Epithelial cell of proximal tubule (primary cell): ENCODE measurements at places on chromosomes 13 and 19.

DNA sequence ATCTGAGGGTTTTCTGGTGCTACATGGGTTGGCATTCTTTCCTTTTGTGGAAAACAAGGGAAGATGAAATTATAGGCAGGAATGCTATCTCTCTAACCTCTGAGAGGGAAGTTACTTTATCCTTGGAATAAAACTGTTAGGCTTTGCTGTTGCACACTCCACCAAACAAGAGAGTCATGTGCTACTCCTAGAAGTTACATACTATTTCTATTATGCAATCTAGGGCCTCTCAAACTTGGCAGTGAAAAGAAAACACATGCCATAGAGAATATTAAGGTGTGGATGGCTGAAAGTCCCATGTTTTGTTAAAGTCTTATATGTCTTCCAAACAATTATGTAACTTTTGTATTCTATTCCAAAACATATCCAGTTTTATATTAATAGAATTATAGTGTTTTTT, 367.9 kb downstream of the SLC7A1 start:
- DNase-seq = no peak

DNA sequence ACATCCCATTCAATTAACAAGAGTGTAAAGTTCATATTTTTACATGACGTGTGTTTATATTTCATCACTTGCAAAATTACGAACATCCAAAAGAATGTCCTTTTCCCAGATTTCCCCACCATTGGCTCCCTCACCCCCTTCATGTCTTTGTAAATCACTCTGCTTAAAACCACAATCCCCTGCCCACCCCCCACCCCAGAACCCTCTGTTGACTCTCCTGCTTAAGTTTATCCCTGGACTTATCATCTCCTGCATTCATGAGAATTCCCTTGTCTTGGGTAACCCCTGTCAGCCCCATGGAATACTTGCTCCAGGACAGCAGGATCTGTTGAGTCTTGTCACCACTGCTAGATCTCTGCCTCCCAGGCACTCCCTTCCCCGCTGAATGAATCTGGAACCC, 109.9 kb downstream of the COL4A1 start:
- DNase-seq = no peak

GRCh38 chr13:111183087-111183645, 68.1 kb downstream of the ARHGEF7 start:
- no peak for DNase-seq

DNA sequence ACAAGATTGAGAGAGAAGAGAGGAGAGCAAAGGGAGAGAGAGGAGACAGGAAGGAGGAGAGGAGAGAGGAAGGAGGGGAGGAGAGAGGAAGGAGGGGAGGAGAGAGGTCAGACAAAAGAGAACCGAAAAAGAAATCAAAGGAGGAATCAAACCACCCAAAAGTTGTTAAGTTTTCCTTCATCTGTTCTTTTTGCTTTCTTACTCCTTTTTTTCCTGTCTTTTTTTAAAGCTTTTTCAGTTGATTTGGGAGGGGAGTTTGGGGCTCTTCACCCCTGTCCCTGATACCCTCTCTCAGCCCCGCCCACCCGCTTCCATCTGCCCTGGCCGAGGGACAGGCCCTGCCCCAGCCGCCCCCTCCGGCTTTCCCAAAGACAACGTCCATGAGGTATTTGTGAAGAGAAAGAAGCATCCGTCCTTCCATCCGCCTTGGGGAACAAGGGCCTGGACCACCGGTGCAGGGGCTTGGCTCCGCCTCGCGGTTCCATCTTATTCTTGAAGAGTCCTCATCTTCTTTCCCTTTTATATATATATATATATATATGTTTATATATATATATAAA, 13.3 kb downstream of the ZNF574 start:
- DNase-seq = no peak

DNA sequence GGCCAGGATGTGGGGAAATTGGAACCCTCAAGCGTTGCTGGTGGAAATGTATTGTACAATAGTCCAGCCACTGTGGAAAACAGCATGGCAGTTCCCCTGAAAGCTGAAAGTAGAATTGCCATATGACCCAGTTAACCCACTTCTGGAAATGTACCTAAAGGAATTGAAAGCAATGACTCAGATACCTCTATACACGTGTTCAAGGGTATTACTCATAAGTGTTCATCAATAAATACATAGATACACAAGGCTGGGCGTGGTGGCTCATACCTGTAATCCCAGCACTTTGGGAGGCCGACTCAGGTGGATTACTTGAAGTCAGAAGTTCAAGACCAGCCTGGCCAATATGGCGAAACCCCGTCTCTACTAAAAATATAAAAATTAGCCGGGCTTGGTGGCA, 71.9 kb upstream of the IRS2 start:
- no peak for DNase-seq

- peak; percentile 16 for DNase-seq
Observed at GRCh38 chr13:61695147-61695546, 279.5 kb upstream of the PCDH20 start.

- no peak for DNase-seq
Observed at GRCh38 chr19:35476149-35476548, 14.1 kb downstream of the KRTDAP start.

- no peak for DNase-seq
Observed at GRCh38 chr13:30256713-30257467, 50.5 kb downstream of the KATNAL1 start.

GRCh38 chr13:93927431-93927830, 552.1 kb downstream of the DCT start:
- DNase-seq = no peak

GRCh38 chr19:11479090-11479897, 1.6 kb downstream of the ELAVL3 start:
- no peak for DNase-seq

- no peak for DNase-seq
Observed at GRCh38 chr19:584240-585001, 5.3 kb upstream of the HCN2 start.

DNA sequence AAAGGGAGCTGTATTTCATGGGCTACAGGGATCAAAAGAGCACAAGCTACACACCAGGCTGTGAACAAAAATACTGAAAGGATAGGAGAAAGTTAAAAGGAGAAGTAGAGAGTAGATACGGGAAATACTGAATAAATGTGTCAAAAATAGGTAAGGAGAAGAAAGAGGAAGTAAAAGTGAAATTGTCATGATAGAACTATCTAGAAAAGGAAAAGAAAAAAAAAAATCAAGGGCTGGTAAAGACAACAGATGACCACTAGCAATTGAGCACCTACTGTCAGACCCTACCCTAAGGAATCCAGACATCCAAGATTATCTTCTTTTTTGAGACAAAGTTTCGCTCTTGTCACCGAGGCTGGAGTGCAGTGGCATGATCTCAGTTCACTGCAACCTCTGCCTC, 4.8 kb downstream of the RUBCNL start:
- DNase-seq = no peak

DNA sequence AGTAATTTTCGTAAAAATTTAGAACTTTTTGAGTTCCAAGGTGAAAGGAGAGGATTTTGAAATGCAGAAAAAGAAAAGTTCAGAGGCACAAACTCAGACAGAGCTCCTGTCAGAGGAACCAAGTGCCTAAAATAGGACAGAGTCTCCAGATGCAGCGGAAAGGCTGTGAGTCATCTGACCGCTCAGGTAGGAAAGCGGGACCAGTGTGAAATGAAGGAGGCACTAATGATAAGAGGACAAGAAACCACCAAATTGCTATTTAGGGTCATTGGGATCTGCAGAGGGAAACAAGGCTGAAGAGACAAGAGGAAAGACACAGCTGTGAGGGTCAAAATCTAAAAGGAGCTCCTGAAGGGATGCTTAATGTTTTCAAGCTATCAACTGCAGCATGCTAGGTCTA, 34.9 kb downstream of the IRS2 start:
- no peak for DNase-seq

- DNase-seq = no peak
Observed at GRCh38 chr13:102589301-102589822, 7.4 kb upstream of the TPP2 start.

DNA sequence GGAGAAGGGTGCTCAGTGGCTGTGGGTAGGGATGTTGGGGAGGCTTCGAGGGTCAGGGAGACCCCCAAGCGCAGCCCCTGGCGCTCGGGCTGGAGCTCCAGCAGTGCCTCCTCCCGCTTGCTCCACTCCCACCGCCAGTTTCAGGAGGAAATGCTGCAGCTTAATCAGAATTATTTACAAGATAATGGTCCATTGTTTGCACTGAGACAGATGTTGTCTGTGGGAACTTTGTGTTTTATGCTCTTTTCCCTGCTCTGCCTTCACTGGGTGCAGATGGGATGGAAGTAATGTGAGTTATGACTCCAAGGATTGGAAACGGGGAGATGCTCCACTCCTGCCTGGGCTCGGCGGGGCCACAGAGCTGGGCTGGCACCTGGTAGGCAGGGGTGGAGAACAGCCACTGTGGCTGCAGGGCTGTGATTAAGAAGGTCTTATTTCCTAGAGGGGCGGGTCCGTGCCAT, 192.4 kb downstream of the ZNF536 start:
- no peak for DNase-seq

DNA sequence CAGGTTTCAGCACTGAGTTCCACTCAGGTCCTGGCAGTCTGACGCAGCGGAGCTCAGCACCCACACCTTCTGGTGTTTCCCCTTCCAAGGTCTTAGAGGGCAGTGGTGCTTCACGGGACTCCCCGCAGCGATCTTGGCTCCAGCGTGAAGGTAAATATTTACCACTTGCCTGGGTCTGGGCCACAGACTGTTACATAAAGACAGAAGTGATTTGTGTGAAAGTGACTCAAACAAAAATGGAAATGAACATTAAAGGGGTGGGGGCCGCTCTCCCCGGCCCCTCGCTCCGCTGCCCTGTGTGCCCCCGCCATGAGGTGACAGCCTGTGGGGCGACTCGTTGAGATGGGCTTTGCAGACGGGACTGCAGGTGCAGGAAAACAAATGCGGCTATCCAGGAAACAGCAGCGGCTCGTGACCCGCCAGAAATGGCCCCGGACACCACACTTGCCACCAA, 55.0 kb downstream of the GGACT start:
- DNase-seq = no peak

- no peak for DNase-seq
Observed at GRCh38 chr13:40350283-40350992, 316.0 kb downstream of the FOXO1 start.

GRCh38 chr13:101649488-101650126, 197.1 kb downstream of the ITGBL1 start:
- peak; percentile 88 for DNase-seq

- no peak for DNase-seq
Observed at GRCh38 chr13:77510156-77510555, 25.4 kb upstream of the SCEL start.

DNA sequence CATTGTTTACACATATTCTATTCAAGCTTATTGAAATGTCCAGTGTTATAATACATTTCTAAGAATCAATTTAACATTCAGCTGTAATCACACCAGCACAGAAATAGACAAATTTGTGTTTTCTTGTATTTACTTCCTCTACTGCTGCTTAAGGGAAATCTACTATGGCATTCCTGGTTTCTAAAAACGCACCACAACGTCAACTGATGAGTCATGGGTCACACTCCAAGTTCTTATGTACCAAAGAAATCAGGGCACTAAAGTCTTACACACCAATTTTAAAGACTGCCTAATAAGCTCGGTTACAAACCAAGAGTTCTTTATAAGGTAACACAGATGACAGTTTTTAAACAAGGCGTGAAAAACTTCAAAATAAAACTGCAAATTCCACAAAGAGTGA, 13.2 kb downstream of the LNX2 start:
- peak; percentile 76 for DNase-seq

DNA sequence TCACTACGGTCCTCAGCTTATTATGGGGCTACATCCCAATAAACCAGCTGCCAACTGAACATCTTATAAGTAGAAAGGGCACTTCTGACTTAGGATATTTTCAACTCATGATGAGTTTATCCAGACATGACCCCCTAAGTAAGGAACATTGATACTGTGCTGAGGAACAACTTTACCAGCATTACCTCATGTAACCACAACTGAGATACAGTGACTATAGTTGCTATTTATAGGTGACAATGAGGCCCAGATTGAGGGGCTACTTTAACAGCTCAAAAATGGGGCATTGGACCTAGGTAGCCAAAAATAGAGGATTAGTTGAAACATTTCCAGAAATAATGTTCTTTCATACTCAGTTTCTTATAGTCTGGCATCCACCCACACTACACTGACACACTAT, 26.8 kb downstream of the SKA3 start:
- no peak for DNase-seq

GRCh38 chr13:110067355-110068175, 239.4 kb downstream of the COL4A1 start:
- DNase-seq = no peak

DNA sequence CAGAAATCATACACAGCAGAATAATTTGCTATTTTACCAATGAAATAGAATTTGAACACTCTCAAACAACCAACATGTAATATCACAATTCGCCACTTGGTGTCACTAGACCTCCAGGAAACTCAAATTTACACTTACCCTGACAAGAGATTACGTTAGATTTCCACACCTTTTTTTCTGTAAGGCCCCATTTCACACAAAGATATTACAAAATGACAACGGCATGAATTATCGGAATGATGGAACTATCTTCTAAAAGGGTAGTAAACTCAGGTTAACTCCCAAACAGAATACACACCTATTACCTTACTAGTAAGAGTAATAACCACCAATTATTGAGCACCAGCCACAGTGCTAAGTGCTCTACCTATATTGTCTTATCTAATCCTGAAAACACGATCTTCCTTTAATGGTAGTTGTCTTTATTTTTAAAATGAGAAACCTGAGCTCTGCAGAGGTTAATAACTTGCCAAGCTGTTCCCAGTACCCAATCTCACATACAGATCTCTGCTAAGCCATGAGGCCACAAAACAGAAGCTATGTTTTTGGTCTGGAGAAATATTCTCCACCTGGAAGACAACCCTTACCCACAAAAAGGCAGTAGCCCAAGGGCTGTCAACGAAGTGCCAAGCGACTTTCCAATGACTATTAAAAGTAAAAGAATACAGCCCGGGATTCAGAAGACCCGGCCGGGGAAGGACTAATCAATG, 152.4 kb downstream of the DCLK1 start:
- DNase-seq = no peak

- no peak for DNase-seq
Observed at GRCh38 chr19:17339088-17339741, 1.9 kb downstream of the GTPBP3 start.

- DNase-seq = no peak
Observed at GRCh38 chr13:50017819-50018218, 2.6 kb downstream of the KCNRG start.

DNA sequence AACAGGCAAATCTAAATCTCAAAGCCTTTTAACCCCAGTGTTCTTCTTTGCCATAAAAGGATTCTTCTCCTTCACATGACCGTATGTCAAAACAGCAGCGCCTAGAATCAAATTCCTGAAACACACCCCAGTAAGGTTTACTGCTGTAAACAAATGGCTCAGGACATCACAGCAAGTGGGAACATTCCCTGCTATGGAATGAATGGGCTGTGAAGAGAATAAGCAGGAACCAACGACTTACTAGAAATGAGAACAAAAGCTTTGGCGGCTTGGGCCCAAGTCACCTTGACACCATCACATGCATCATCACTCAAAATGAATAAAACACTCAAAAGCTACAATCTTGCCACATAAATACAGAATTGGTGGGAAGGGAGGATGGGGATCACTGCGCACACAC, 80.4 kb upstream of the SPATA13 start:
- DNase-seq = no peak
